Activated CD4-positive, CD25-positive, alpha-beta regulatory T cell treated with anti-CD3 and anti-CD28 coated beads, Interleukin-2, amount 50 U/mL, for 16 hours (primary cell): ENCODE measurements at places on chromosomes 12 and 14.

DNA sequence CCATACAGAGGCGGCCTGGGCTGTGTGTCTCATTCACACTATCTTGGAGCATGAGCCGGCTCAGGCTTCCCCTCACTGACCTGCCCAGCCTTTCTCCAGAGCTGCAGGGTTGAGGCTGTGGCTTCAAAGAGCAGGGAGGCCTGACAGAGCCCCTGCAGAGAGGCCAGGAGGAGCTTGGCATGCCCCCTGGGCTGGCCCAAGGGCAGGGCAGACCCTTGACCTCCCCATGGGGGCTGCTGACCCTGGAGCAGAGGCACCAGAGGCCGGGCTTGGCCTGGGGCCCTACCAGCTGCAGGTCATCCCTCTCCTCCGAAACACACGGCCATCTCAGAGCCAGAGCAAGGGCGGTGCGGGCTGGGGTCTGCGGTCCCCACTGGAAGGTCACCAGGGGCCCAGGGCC, 46.6 kb upstream of the FZD10 start:
- DNase-seq: no peak

- DNase-seq: no peak
These were observed 17.2 kb downstream of the RILPL1 start for GRCh38 chr12:123516216-123516780.

DNA sequence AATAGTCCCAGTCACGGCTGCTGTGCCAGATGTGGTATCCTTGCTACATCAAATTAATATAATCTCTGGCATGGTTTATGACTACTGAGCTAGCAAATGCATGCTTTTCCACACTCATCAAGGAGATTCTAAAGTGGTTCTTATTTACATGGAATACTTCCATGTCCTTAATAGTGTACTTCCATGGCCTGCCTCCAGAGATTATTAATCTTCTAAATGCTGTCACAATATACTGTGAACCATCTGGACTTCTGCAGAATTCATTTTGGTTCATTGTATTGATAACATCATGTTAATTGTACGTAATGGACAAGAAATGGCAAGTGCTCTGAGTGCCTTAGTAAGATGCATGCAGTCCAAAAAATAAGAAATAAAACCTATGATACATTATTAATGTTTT, 230.8 kb downstream of the NUAK1 start:
- DNase-seq: no peak

GRCh38 chr12:104579718-104580495, 123.2 kb downstream of the CHST11 start:
- DNase-seq: no peak

DNA sequence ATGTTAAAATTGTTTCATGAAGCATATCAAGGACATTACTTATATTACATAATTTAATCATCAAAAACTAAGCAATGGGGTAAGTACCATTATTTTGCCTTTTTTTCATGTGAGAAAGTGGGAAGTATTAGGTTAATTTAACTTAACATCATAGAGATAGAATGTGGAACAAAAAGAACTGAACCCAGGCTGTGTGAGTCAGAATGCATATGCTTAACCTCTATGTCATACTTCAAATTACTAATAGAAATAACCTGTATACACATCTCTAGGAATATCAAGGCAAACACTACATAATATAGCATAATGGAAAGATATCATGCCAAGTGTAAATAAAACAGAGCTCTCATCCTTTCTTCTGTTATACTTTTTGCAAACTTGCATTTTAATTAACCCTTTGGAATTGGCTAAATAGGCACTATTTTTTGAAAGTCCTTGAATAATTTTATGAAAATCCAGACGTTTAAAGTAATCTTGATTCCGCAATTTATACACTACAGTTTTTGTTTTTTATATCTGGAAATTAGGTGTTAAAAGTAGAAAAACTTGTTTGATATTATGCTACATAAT, 777.7 kb downstream of the SLC6A15 start:
- DNase-seq: no peak

DNA sequence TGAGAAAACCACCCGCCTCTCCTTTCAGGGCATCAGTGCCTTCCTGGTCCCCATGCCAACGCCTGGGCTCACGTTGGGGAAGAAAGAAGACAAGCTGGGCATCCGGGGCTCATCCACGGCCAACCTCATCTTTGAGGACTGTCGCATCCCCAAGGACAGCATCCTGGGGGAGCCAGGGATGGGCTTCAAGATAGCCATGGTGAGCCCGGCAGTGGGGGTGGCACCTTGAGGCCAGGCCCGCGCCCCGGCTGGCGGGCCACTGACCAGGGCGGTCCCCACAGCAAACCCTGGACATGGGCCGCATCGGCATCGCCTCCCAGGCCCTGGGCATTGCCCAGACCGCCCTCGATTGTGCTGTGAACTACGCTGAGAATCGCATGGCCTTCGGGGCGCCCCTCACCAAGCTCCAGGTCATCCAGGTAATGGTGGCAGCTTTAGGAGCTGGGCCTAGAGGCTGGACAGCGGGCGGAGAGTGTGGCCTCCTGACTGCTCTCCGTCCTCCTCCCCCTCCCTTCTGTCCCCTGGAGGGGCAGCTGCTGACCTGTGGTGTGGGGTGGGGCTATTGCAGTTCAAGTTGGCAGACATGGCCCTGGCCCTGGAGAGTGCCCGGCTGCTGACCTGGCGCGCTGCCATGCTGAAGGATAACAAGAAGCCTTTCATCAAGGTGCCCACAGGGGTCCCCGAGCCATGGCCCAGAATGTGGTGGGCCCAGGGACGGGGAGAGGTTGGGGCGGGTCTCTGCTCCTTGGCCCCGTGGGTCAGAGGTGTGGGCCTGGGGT, 12.8 kb downstream of the ACADS start:
- DNase-seq: no peak

- no peak for DNase-seq
These were observed 11.8 kb downstream of the BAG5 start for GRCh38 chr14:103550451-103551337.

GRCh38 chr12:85393606-85394005, 113.6 kb downstream of the ALX1 start:
- DNase-seq: no peak

DNA sequence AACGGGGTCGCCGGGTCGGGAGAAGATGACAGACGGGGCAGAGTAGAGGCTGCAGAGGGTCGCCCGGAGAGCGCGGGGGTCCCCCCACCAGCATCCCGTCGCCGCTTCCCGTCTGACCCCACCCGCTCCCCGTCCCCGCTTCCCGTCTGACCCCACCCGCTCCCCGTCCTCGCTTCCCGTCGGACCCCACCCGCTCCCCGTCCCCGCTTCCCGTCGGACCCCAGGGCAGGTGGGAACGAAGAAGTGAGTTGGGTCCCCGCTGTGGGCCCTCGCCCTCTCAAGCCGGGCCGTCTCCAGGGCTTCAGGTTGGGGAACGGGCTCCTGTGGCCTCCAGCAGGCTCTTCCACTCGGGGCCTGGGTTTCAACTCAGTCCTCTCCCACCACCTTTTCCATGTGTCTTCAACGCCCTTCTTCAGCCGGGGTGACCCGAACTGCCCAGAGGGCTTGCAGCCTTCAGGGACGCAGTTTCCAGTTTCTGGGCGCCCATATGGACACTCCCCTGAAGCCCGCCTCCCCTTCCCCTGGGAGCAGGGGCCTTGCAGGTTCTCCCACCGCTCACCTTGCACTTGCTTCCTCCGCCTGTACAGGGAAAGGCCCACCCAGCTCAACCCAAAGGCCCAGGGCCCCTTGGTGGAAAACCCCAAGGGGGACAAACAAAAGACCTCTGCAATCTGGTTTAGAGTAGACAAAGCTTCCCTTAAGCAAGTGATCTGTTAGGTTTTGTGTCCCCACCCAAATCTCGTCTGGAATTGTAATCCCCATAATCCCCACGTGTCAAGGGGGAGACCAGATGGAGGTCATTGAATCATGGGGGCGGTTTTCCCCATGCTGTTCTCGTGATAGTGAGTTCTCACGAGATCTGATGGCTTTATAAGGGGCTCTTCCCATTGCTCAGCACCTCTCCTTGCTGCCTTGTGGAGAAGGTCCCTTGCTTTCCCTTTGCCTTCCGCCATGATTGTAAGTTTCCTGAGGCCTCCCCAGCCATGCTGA, 66.5 kb downstream of the TNFAIP2 start:
- no peak for DNase-seq

DNA sequence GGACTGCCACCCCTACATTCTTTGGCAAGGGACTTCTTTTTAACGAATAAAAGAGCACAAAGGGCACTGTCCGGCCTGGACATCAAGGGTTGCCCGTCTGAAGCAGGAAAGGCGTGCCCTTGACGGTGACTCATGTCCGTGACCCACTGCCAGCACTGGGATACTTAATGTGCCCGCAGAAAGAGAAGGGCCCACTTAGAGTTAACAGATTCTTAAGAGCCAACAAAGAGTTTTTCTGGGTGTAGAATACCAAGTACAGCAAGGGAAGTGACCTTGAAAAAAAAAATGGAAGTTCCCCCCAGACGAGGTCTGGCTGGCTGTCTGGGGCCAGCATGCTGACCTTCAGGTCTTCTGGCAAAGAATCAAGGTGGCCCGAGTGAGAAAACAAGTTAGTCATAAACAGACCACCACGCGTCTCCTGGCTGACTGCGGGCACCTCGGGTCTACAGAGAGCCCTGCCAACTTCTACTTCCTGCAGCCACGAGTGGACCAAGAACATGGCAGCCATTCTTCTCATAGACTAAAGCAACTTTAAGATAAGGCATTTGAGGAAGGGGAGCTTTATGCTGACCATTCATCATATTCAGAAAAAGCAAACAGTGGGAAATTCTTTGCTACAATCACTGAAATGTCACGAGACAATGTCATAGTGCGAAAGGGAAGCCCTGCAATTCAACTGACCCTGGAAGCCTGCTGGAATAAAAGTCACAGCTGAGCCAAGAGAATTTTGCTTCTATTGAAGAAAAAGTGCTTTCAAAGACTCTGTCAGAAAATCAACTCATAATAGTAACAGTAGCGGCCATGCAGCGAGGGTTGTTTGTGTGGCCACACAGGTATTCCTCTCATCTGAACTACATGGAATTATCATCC, 10.5 kb upstream of the SELPLG start:
- DNase-seq: no peak

- no peak for DNase-seq
These were observed 83.8 kb downstream of the NRXN3 start for GRCh38 chr14:78253986-78254385.

GRCh38 chr14:58491593-58491992, 64.1 kb downstream of the KIAA0586 start:
- no peak for DNase-seq

- DNase-seq: no peak
These were observed 941 bp upstream of the PPP1CC start for GRCh38 chr12:110743571-110744093.

DNA sequence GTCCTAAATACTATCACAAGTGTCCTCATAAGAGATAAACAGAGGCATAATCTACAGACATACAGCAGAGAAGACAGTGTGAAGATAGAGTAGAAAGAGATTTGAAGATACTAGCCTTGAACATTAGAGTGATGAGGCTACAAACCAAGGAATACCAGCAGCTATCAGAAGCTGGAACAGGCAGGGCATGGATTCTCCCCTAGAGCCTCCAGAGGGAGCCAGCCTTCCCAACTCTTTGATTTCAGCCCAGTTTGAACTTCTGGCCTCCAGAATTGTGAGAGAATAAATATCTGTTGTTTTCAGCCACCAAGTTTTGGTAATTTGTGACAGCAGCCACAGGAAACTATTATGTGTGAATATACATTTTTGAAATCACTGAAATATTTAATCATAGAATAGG, 47.2 kb downstream of the CCDC91 start:
- no peak for DNase-seq

DNA sequence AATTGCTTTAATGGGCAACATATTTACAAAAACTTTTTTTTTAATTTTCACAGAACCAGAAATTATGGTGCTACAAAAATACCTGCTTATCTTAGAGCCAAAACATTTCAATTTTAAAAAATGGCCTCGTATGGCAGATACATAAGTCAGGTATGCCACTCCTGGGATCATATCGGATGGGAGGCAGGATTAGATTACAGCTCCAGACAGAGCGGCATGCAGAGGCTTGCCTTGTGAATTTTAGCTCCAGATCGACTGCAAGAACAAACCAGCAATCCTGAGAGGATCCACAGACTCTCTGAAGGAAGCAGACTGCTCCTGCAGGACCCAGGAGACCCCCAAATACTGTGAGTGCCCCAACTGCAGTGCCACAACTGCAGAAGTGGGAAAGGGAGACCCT, 169.3 kb upstream of the AMIGO2 start:
- DNase-seq: no peak

DNA sequence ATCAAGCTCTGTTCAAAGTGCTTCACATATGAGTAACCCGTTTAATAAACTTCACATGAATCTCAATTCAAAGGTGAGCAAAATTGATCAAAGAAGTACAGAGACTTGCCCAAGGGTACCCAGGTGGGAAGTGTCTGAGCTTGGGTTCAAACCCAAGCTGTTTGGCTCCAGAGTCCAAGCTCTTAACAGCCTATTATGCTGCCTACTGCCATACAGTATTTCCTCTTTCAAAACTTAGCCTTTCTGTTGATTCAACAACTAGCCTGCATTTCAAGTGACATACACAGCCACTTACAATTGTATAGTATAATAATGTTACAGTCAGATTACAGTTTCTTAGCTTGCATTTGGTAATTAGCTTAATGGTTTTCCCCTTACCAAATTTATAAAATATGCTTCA, 29.7 kb downstream of the FRMD6 start:
- DNase-seq: no peak

- no peak for DNase-seq
These were observed 414.8 kb upstream of the MGAT4C start for GRCh38 chr12:86670986-86671385.

DNA sequence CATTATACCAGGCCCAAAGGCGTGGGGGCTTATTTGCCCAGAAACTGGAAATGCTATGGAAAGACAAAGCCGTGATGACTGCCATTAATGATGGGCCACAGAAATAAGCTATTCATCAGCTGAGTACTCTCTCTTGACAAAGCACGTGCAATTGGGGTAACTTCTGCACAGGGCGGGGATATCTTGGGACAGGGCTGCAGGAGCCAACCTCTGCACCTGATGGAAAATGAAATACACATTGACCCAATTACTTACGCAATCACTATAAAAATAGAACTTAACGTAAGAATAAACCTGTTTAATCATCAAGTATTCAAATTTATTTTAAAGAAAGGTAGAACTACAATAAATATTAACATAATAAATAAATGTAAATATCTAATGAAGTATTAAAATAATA, 180.1 kb upstream of the NTF3 start:
- DNase-seq: no peak

DNA sequence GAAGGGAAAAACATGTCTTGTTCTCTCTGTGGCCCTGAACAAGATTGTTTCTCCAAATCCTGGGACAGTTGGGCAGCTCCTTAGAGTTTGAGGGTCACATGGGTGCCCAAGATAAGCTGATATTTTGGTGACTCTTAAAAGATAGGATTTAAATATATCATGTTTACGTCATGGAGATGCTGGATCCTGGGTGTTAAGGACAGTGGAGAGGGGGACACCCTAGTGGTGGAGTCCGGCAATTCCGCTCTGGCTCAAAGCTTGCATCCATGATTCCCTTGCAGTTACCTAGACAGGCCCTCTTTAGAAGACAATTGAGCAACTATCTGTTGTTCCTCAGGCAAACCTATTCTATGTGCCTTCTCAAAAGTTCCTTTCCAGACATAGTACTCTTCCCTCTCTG, 101.8 kb downstream of the CMKLR1 start:
- no peak for DNase-seq

- DNase-seq: no peak
These were observed 209.7 kb upstream of the PWP1 start for GRCh38 chr12:107475900-107476299.
